NCI-H1436 (cell line): ENCODE measurements at places on chromosomes 12 and 14.
A peak's percentile ranks its signal among the peaks of the same experiment; 100 is the strongest.

GRCh38 chr12:89453121-89453978 lies 71.2 kb downstream of the GALNT4 start:
- DNase-seq = no peak

DNA sequence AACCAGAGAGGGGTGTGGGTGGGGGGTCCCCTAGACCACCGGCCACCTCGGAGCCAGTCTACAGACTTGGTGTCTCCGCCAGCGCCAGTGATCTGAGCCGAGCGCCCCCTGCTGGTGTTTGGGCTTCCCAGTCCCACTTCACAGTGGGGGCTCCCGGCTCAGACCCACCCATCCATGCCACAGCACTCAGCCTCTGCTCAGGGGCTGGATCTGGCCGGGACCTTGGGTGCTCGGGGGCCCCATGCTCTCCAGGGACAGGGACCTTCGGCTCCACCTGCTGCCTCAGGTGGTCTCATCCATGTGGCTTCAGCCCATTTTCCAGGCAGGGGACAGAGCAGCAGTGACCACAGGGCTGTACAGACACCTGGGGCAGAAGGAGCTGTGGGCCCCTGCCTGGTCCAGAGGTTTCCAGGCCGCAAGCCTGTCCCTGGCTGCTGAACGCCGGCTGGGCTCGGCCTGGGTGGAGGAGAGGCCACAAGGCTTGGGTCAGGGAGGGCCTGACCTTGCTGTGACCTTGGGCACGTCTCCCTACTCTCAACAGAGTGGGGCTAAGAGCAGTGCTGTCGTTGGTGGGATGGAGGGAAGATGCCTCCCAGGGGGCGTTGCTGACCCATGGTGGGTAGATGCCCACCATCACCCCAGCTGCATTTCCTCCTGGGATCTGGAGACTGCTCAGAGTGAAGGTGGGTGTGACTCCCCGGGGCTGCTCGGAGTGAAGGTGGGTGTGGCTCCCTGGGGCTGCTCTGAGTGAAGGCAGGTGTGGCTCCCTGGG lies 86.3 kb downstream of the KIF26A start:
- DNase-seq = no peak

- DNase-seq = no peak
Observed at GRCh38 chr14:55381561-55381960, 30.1 kb downstream of the ATG14 start.

- no peak for DNase-seq
Observed at GRCh38 chr12:44286821-44287505, 451.1 kb downstream of the TMEM117 start.

- no peak for DNase-seq
Observed at GRCh38 chr12:71605039-71605438, 58.6 kb downstream of the ZFC3H1 start.

GRCh38 chr12:18653465-18653864 lies 84.3 kb downstream of the PLCZ1 start:
- DNase-seq = no peak

DNA sequence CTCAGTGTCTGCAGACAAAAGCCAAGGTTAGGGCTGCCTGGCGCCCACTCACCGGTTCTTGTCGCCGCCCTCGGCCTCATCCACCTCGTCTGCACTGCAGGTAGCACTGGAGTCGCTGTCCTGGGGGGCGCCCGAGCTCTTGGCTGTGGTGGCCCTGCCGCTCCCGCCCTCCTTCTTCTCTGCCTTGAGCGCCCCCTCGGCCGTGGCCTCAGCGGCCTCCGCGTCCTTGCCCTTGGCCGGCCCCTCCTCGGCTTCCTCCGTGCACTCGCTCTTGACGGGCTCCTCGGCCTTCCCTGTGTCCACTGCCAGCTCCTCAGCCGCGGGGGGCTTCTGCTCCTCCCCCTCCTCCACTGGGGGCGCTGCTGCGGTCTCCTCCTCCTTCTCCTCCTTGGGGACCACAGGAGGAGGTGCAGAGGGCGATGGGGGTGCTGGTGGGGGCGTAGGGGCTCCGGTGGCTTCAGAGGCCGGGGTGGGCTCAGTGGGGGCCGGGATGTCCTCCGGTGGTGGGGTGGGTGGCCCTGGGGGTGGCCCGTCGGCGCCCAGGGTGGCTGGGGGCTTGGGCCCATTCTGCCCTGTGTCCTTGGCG lies 77.2 kb downstream of the RFLNA start:
- DNase-seq = no peak

DNA sequence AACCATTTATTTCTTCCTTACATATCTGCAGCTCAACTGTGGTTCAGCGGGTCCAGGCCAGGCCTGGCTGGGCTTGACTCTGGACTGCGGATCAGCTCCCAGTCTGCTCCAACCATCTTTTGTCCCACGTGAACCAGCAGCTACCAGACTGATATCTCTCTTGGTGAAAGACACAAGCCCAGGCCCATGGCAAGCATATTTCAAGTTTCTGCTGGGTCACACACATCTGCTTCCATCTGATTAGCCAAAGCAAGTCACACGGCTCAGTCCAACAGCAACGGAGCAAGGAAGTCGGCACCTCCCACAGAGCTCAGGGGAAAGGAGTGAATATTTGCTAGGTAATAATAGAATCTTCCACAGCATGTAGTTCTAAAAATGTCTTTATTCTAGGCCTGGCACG lies 24.7 kb upstream of the MARK3 start:
- DNase-seq = no peak

DNA sequence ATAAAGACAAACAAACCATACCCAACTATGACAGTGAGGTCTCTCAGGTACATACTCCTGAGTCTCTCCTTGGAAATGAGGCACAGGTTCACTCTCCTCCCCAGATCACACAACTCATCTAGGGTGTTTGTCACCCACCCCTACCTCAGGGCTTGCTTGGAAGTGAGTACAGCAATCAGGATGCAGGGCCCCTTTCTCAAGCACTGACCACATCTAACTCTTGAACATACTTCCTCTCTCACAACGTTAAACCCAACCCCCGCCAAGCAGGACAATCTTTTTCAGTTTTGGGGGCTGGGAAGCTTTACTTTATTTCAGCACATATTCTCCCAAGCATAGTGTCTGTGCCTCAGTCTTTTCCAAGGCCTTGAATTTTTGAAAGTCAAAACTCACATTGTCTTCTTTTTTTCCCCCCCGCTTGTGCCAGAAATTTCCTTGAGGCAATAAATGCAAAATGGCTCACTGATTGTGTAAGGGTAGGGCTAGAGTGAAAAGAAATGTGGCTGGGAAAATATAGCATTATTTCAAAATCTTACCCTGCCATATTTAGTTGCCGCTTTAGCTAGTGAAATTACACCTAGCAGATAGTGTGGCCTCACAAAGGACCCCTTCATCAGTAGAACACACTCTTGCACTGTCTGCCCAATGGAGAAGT lies 2.4 kb upstream of the GPR65 start:
- DNase-seq = no peak

DNA sequence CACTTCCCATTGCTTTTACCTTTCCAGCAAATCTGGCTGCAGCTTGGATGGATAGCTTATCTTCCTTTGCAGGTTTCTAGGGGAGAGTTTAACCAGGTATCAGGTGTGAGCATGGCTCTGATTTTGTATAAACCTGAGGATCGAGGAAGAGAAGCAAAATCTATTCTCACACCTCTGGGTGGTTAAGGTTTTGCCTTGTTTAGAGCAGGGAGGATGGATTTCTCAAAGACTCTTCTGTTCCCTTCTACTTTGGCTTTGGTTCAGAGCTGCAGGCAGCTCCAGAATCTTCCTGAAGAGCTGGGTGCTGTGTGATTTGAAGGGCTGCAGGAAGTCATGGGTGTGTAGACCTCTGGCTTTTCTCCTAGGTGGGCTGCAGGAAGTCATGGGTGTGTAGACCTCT lies 1.7 kb downstream of the JDP2 start:
- DNase-seq = no peak

GRCh38 chr14:45065956-45066355 lies 18.0 kb upstream of the PRPF39 start:
- no peak for DNase-seq

GRCh38 chr12:14695715-14696141 lies 671 bp downstream of the GUCY2C start:
- DNase-seq = no peak

- DNase-seq = no peak
Observed at GRCh38 chr12:3326156-3326849, 164.7 kb upstream of the PRMT8 start.

DNA sequence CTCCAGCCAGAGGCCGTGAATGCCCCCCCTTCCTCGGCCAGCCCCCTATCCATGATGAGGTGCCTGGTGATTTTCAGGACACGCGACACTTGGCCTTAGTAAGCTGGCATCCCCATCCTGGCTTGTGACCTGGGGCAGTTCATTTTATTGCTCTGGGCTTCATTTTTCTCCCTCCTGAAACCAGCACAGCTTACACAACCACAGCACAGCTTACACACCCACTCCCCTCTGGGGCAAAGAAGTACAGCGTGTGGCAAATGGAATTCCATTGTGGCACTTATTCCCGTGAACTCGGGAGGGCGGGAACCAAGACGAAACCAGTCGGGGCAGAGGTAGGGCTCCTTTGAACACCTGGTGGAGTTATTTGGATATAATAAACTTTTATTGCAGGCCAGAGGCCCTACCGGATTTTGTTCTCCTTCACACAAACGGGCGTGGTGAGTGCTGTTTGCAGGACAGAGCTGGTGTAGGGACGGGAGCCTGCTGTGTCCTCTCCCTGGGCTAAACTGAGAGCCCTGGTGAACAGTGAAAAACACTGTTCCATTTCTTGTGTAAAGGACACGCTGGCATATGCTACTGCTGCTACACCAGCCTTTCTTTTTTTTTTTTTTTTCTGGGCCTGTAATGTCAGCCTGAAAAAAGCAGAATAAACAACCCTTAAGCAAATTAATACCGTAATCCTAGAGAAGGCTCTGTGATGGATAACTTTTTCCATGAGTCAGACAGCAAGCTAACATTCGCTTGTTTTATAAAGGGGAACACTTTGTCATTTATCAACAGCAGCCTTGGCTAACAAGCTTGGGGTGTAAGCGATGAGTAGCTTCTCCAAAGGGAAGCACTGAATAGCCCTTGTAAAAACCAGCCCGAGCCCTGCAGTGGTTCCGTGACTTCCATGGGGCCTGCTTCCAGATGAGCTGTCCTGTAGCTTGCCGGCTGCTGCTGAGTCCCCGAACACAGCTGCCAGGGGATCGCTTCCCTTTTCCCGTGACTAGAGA lies 29.3 kb downstream of the CD9 start:
- DNase-seq = no peak

DNA sequence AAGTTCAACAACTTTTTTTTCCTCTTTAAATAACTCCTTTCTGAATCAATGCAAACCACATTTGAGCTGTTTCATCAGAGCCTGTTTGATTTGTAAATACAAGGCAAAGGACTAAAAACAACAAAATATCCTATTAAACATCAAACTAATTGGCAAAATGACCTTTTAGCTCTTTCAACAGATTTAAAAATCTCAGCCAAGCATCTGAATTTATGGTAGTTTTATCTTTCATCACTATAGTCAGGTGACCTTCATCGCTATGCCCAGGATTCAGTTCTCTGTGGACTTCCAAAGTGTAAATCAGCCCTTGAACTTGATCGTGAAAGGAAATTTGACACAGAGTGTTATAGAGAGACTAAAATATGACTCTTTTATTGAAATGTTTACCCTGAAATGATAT lies 1554.5 kb upstream of the FLRT2 start:
- DNase-seq = no peak

DNA sequence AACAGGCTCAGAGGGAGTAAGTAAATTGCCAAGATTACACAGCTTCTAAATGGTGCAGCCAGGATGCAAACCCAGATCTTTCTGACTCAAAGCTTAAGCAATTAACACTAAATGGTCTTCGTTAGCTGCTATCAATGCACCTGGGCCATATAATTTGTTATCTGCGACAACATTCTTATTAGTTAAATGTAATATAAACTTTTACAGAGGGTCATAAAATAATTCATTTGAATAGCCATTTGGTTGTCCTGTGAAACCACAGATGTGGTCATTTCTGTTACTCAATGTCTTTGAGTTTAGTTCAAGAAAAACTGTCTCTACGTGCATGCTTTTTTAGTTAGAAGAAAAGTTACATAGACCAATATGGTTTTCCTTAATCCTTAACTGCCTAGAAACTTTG lies 22.1 kb upstream of the NAP1L1 start:
- DNase-seq = no peak

DNA sequence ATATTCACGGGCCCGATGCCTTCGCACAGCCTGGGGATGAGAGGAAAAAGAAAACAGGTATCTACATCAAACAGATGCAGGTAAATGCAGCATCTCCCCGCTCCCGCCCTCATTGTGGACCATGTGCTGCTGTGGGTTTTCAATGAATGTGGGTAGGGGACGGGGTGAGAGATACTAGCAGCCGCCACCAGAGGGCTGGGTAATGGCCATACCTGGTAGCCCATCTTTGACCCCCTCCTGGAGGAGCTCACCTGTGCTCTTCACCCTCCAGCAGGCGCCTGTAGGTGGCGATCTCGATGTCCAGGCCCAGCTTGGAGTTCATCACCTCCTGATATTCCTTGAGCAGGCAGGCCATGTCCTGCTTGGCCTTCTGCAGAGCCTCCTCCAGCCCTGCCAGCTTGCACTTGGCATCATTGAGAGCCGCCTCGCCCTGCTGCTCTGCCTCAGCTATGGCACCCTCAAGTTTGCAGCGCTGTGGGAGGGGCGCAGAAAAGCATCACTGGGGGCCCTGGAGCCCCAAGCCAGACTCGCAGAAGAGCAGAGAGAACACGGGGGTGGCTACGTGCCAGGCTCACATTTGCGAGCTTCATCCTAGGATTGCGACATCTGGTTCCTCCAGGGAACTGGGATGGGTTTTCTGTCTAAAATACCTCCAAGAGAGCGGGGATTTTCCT lies 10.2 kb downstream of the KRT82 start:
- no peak for DNase-seq

- no peak for DNase-seq
Observed at GRCh38 chr12:40534828-40535227, 157.4 kb upstream of the CNTN1 start.

GRCh38 chr14:60116181-60116580 lies 24.5 kb downstream of the PCNX4 start:
- DNase-seq = no peak

DNA sequence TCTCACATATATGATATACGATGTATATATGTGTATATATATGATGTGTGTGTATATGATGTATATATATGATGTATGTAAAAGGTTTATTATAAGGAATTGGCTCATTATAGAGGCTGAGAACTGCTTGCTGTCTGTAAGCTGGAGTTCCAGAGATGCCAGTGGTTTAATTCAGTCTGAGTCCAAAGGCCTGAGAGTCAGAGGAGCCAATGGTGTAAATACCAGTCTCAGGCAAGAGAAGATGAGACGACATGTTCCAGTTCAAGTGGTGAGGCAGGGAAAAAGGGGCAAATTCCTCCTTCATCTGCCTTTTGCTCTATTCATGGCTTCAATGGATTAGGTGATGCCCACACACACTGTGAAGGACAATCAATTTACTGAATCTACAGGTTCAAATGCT lies 17.1 kb upstream of the STYK1 start:
- no peak for DNase-seq

GRCh38 chr14:101875727-101876554 lies 88.4 kb upstream of the DYNC1H1 start:
- DNase-seq = no peak

DNA sequence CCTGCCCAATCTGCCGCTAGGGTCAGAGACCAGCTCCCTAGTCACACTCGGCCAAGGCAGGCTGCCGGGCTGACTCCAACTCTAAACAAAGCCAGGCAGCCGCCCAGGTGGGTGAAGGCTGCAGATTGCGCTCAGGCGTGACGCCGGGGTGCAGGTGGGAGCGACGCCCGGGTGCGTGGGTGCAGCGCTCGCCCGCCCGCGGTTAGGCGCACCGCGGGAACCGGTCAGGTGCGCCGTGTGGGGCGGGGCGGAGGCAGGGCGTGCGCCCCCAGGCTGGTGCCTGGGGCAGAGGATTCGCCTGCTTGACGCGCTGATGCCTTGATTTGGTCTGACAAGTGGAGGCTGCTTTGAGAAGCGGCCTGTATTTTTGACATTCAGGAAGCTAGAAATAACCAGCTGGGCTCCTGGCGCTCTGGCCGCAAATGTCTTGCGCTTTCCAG lies 126.7 kb upstream of the HIF1A start:
- DNase-seq = peak; percentile 34
